Chondrocyte (in vitro differentiated cells): ENCODE measurements at places on chromosomes 12 and 14.

GRCh38 chr12:128687851-128688250 is 135.9 kb downstream of the SLC15A4 start:
- DNase-seq: no peak

DNA sequence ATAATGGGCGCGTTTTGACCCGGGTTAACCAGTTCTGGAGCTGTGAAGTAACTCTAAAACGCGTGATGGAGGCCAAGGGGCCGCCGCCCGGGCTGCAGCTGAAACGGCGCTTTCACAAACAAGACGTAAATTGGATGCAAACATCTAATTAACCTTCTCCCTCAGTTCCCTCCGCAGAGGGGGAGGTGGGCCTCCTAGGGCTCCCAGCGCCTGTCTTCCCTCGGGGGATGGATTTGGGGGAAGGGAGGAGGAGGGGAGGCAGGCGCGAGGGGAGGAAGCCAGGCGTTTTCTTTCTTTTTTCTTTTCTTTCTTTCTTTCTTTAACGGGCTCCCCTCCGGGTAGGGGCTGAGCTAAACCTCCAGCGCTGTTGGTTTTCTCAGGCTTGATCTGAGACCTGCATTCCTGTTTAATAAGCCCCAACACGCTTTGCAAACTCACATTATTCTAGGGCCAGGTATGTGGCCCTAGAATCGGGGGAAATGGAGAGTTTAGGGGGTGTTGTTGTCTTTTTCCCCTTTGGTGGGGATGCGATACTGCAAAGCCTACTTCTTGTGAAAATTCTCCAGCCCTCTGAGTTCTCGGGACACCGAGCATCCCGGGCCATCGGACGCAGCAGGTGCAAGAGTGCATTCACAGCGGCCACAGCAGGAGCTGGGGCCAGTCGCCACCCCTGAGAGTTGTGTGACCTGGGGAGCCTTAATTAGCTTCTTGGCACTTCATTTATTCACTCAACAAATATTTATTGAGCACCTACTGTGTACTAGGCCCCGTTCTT is 43.6 kb upstream of the LHX5 start:
- no peak for DNase-seq

DNA sequence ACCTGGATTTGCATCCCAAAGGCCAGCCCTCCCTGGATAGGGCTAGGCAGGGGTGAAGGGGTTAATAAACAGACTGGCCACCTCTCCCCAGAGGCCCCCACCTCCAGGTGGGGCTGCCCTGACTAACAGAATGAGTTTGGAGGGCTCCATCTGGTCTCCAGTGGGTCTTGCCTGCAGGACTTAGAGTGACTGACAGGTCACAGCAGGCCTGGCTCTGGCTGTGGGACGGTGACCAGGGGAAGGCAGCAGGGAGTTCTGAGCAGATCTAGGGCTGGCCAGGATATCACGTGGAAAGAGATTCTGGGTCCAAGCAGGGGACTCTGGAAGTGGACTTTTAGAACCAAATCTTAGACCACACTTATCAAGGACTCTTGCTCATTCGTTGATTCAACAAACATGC is 40.9 kb upstream of the LHX5 start:
- no peak for DNase-seq

DNA sequence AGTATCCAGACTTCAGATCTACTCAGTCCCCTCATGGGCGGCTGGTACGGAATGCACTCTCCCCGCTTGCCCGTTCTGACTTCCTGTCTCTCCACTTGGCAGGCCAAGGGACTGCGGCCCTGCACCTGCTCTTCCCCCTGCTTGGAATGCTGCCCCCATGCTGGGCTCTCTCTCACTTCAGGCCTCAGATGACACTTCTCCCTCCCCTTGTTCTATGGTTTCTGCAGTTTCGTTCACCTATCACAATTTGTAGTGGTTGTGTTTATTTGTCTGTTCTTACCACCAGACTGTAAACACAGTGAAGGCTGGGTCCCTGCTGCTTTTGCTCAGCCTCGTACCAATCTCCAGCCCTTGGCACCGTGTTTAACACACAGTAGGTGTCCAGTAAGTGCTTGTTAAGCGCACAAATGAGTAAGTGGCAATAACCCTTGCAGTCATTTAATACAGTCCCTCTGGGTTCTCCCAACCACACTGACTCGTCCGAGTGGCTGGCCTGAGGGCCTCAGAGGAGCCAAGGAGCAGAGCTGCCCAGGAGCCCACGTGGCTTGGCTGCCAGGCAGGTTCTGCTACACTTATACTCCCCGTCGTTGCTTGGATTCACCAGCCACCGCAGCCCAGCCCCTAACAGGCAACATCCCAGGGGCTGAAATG is 11.8 kb downstream of the SLC6A12 start:
- DNase-seq: no peak

GRCh38 chr12:91964501-91964900 is 181.1 kb downstream of the BTG1 start:
- no peak for DNase-seq

DNA sequence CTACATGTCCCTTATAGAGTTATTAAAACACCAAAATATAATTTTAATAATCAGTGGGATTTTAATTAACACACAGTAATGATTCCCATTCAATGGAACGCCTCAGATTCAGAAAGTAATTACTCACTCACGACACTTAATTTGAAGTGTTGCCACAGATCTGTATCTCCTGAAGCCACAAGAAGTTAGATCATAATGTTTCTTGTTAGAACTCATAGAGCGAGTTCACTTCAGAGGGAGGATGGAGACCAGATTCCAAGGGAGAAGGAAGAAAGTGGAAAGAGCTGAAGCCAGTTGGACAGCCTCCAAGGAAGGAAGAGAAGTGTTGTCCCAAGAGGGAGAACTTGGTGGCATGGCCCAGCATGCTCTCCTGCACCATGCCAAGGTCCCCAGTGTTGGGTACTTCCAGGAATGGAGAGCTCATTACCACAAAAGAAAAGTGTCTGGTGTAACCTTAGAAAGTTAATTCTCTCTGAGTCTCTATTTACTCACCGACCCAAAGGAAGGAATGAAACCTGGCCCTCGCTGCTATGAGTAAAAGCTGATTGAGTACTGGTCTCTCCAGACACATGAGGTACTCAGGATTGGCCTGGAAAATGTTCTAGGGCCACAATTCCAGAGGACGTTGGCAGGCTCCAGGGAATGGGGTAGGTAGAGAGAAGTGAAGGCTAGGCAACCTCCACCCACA is 305.4 kb downstream of the BCL11B start:
- DNase-seq: no peak

- no peak for DNase-seq
These were observed 32.8 kb upstream of the KLHL42 start for GRCh38 chr12:27747111-27747820.

DNA sequence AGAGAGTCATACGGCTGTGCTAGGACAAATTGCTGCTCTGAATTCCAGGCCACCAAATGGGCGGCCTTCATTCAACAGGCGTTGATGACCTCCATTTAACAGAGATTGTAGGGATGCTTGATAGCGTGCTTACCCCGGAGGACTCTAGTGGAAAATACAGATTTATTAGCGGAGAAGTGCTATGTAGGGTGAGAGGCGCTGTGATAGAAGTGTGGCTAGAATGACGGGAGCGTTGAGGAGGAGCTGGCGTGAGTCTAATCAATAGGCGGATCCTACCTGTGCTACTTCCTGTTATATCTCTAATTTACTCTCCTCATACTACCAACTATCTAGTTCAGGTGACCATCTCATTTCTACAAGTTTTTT is 668 bp downstream of the MRPS35 start:
- DNase-seq: no peak

DNA sequence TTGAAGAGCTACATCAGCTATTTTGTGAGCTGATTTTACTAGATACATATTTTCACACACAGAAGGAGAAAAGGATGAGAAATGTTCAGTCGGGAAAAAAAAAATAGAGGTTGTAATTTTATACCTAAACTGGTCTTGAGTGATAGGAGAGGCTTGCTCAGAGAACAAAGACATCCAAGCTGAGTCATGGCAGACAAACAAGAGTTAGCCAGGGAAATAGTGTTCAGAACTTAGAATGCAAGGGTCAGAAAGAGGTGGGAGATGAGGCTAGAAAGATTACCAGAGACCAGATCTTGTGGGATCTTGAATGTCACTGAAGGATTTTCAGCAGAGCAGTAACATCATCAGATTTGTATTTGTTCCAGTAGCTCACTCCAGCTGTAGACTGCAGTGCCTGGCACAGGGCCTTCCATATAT is 121.9 kb upstream of the ATF1 start:
- no peak for DNase-seq

- DNase-seq: no peak
These were observed 477.7 kb upstream of the SYT1 start for GRCh38 chr12:78386871-78387270.

DNA sequence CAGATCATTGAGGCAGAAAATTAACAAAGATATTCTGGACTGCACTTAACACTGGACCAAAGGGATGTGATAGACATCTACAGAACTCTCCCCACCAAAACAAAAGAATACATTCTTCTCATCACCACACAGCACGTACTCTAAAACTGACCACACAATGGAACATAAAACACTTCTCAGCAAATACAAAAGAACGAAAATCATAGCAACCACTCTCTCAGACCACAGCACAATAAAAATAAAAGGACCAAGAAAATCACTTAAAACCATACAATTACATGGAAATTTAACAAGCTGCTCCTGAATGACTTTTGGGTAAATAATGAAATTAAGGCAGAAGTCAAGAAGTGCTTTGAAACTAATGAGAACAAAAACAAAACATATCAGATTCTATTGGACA is 254.0 kb upstream of the STXBP6 start:
- no peak for DNase-seq

DNA sequence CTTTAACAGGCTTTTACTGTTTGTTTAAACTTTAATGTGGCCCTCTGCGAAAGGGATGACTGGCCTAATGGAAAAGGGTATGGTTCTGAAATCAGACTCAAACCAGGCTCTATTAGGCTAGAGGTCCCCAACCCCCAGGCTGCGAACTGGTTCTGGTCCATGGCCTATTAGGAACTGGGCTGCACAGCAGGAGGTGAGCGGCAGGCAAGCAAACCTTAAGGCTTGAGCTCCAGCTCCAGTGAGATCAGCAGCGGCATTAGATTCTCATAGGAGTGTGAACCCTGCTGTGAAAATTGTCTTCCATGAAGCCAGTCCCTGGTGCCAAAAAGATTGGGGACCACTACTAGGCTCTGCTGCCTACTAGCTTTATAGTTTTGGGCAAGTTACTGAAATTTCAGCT is 11.1 kb downstream of the GALNT4 start:
- DNase-seq: no peak

- no peak for DNase-seq
These were observed 245.2 kb downstream of the AACS start for GRCh38 chr12:125310461-125310860.

GRCh38 chr14:103031956-103032355 is 25.4 kb downstream of the CDC42BPB start:
- DNase-seq: no peak

GRCh38 chr12:124490584-124491305 is 76.7 kb downstream of the NCOR2 start:
- DNase-seq: no peak

DNA sequence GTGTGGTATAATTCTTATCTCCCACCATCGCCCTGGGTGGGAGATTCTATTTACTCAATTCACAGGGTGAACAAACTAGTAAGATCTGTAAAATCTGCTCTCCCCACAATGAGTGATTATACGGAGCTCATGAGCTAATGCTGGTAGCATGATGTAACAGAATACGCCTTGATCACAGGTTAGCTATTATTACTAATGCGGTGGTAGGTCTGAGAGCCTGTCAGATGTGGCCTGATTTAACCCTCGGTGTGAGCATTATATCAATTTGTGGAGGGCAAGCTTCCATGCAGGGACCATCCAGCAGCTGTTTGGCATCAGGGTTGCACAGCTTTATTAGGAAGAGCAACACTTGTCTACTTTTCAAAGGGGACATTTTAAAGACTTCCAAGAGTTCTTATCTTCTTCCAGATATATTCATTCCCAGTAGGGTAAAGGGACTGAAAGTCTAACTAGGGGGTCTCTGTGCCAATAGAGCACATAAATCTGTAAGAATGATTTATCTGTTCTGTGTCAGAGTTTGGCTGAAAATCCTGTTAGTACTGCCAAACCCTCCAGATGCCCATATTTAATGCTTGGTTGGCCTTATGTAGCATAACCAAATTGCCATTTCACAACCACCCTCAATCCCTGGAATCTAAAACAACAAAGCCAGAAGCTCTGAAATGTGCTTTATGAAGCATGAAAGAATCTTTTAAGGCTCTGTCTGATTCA is 18.7 kb downstream of the TSHR start:
- DNase-seq: no peak

DNA sequence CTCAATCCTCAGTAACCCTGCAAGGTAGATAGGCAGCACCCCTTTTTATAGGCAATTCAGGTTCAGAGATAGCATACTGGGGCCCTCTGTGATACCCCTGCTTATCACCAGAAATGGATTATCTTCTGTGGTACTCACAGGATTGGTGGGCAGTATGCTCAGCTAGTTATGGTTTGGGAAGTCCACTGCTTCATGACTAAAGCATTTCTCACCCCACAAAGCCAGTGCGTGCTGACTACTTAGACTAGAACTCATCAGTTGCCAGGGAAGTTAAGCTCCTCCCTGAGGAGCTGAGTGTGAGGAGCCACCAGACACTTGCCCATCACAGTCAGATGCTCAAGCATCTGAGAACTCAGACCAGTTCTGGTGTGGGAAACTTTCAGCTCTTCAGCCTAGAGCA is 76.3 kb downstream of the SCAF11 start:
- no peak for DNase-seq

- DNase-seq: no peak
These were observed 568.3 kb downstream of the FSCB start for GRCh38 chr14:43938588-43939281.

DNA sequence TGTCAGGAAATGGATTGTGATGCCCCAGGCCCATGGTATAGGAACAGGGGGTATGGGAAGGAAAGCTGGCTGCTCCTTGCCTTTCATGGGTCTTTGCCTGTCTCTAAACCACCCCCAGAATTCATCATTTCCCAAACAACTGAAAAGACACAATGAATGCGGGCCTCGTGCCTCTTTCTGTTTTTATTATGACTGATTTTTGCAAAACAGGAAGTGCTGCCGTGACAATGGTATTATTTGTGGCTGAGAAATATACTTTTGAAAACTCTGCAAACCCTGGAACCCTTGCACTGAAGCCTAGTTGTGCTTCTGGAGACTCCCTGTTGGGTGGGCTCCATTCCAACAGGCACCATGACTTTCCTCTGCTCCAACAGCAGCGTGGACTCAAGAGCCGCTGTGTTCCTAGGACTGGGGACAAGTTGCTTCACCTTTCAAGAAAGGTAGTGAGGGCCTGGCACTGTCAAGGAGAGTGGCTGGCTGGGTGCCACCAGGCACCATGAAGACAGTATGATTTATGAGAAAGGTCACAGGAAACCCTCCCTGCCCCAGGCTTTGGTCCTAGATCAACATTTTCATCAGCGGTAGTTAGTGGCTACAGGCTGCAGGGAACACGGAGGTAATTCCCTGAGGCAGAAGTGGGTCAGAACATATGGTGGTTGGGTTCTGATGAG is 4.8 kb upstream of the DGLUCY start:
- DNase-seq: no peak

GRCh38 chr12:96226801-96227348 is 32.7 kb downstream of the ELK3 start:
- no peak for DNase-seq
